ENCODE measurements at places on chromosomes 2 and 18.

DNA sequence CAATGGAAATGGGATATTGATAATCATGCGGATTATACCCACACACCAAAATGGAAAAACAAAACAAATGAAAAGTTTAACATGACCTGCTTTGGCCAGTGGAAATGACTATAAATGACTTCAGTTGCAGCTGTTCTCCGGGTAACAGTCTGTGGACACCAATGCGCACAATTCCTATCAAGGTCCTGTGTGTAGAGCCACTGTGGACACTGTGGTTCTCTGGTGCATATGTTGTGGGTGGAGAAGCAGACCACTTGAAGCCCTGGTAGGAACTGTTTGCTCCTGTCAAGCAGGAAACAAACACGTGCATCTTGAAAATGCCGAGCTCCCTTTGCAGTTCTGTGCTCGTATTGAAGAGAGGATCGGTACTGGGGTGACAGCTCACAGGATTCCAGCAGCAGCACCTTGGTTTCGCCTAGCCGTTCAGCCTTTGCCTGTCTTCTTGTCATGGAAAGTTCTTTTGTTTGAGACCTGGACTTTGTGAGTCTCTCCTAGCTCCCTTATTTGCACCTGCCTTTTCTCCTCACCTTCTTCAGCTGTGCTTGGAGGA, 32.9 kb downstream of the NCK2 start:
- DNase-seq, result no peak

DNA sequence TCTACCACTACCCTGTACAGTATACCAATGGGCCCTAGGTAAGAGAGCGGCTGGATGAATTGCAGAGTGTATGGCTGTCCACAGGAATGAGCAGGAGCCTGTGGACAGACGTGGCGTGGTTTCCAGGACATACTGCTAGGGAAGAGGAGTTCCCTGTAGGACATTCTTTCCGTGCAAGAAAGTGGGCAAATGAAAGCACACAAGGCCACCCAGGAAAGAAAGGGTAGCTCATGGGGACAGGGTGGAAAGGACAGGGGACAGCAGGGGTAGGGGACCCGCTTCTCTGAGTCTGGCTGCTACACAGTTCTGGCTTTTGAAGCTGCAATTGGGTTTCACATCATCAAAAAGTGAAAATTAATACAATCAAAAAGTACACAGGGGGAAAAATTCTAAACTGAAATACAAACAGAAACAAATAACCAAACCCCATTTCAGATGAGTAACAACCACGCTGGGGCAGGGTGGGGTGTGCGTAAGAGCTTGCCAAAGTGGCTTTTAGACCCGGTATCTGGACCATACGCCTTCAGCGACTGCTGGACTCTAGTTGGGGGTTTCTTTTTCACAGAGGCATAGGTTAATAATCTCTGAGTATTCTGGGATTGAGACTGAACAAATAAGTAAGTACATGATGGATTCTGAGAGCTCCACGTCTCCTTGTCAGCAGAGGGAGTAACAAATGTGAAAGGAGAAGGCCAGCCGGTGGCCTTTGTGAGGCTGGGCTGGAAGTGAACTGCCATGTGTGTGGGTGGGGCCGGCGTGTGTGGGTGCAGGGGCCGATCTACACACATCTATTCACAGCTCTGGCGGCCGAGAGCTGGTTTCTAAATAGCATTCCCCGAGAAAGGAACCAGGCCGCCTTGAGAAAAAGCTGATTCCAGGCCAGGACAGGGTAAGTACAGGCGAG, 84.0 kb downstream of the HDAC4 start:
- no peak for DNase-seq

DNA sequence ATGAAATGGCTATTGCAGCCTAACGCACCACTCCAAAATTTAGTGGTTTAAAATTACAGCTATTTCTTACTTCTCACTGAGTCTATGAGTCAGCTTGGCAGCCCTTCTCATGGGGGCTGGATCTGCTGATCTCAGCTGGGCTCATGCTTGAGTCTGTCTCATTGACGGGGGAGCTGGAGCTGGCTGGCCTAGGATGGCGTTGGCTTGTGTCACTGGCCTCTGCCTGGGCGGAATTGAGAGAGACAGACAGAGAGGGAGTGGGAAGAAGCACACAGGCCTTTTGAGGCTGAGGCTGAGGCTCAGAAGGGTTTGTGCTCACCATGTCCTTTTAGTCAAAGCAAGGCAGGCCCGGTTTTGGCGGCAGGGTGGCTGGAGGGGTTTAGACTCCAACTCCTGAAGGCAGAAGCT, 412.1 kb upstream of the MYT1L start:
- no peak for DNase-seq

DNA sequence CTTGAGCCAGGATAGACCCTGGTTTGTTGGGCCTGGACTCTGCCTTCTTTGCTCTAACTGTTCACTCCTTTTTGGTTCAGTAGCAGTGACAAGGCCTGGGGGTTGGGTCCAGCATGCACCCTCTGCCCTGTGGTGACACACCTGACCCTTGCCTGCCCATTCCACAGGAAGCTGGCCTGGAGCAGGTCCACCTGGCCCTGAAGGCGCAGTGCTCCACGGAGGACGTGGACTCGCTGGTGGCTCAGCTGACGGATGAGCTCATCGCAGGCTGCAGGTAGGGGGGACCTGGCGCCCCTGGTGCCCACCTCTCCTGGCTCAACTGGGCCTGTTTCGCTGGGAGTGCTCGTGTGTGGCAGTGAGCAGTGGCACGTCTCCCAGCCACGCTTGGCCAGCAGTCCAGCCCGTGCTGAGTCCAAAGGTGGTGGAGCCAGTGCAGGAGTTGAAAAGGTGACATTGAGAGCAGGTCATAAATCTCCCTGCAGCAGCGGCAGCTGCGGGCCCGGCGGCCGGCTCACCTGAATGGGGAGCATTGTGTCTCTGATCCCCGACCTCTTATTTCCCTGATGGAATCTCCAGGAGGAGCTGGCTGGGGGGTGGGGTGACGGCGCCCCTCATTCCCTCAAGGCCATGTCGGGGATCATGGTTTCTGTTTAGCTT, 102.6 kb downstream of the DYSF start:
- DNase-seq, result no peak

GRCh38 chr2:239304533-239305221, 96.1 kb downstream of the HDAC4 start:
- no peak for DNase-seq

DNA sequence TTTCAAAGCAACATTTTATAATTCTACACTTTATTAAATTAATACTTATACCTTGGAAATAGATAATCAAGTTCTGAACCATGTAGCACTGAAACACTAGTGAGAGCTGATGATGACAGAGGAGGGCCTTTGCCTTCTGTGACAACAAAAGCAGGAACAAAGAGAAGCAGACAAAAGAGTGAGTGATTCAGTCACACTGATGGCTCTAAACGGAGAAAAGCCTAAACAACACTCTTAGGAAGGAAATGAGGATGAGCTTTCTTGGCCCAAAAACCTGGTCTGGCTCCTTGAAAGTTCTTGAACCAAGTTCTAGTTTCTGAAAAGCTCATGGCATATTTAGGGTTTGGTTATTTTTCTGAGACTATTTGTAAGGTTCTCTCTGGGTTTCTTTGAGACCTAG, 271.9 kb downstream of the DPP10 start:
- no peak for DNase-seq

- no peak for DNase-seq
These were observed 131.5 kb downstream of the CAPN13 start for GRCh38 chr2:30675758-30676157.

DNA sequence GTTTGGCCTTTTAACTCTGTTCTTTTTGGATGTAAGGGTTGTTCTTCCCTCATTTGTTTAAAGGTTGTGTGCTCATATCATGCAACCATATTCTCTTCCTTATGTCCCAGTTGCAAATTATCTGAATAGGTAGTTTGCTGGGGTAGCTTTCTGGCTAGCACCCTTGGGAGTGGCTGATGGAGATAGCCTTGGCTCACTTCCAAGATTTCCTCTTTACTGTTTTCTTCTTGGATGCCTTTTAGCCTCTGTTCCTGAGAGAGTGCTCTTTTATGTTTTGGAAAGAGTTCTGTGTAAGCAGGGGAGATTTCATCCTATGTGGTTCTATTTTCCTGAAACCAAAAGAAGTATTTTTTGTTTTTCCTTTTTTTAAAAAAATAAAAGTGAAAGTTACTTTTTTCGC, 25.4 kb downstream of the USP14 start:
- no peak for DNase-seq
